ENCODE measurements at places on chromosomes 2 and 18.

- no peaks in the 10 kb centered on the region for H3K27me3 ChIP-seq
- no peak overlapping the region for H3K4me3 ChIP-seq
- DNase-seq, result no peak
- H3K27ac ChIP-seq, result no peak overlapping the region
Measured at GRCh38 chr2:190526105-190526750, 8.3 kb downstream of the NEMP2 start.

GRCh38 chr2:24672589-24672988 is 120.6 kb downstream of the PTRHD1 start:
- no peaks in the 10 kb centered on the region for H3K27me3 ChIP-seq
- no peak overlapping the region for H3K4me3 ChIP-seq
- H3K36me3 ChIP-seq, result no peaks in the 10 kb centered on the region

DNA sequence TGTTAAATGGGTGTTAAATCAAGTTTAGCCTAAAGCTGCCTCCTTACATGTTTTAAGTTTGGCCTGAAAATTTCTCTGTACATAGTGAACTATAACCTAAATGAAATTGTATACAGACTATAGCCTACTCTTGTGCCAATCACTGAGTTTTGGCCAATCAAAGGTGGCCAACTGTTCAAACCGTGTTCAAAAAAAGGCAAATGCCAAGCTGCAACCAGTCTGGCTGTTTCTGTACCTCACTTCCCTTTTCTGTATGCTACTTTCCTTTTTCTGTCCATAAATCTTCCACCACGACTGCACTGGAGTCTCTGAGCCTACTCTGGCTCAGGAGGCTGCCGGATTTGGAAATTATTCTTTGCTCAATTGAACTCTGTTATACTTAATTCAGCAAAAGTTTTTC is 121.0 kb downstream of the SPOPL start:
- H3K4me3 ChIP-seq, result no peak overlapping the region
- H3K36me3 ChIP-seq, result no peaks in the 10 kb centered on the region
- no peaks in the 10 kb centered on the region for H3K4me1 ChIP-seq
- no peaks in the 10 kb centered on the region for H3K27me3 ChIP-seq
- no peak for DNase-seq
- H3K27ac ChIP-seq, result no peak overlapping the region

- H3K27me3 ChIP-seq, result peaks cover 70% of the 10 kb centered on the region
- H3K4me3 ChIP-seq, result no peak overlapping the region
- H3K4me1 ChIP-seq, result peaks cover 2% of the 10 kb centered on the region
- no peak overlapping the region for H3K27ac ChIP-seq
Measured at GRCh38 chr18:78986018-78986481, 6.4 kb downstream of the SALL3 start.

DNA sequence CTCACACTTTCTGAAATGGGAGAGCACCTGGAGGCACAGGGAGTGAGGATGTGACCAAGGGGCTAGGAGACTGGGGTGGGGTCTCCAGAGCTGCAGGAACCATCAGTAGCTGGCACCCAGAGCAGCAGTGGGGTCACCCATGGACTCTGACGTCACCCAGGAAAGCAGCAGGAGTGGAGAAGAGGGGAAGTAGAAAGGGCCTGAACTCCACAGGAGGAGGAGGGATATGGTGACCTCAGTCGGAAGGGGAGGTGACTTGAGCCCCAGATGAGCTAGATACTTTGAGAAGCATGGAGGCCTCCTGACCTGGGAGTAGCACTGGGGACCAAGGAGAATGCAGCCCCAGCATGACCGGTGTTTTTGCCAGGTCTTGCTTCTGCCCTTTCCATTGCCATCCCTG is 8.8 kb downstream of the NMUR1 start:
- H3K27me3 ChIP-seq, result no peaks in the 10 kb centered on the region
- H3K4me1 ChIP-seq, result no peaks in the 10 kb centered on the region
- no peak overlapping the region for H3K4me3 ChIP-seq
- H3K36me3 ChIP-seq, result no peaks in the 10 kb centered on the region

DNA sequence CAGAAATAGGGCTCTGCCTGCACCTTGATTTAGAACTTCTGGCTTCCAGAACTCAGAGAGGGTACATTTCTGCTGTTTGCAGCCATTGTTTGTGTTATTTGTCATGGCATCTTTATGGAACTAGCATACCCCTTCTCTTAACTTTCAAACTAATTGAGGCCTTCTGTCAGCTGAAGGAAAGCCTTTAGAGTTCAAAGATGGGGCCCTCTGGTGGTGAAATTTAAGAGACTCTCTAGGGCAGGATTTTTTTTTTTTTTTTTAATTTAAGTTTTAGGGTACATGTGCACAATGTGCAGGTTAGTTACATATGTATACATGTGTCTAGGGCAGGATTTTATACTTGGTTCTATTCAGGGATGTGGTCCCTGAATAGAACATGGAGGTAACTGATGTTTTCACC is 260.6 kb upstream of the LINC00305 start:
- DNase-seq, result no peak
- no peak overlapping the region for H3K4me3 ChIP-seq
- H3K27me3 ChIP-seq, result no peaks in the 10 kb centered on the region
- no peaks in the 10 kb centered on the region for H3K4me1 ChIP-seq
- H3K27ac ChIP-seq, result no peak overlapping the region

- no peaks in the 10 kb centered on the region for H3K27me3 ChIP-seq
- no peaks in the 10 kb centered on the region for H3K36me3 ChIP-seq
- no peak for DNase-seq
- H3K27ac ChIP-seq, result no peak overlapping the region
- H3K4me3 ChIP-seq, result no peak overlapping the region
Measured at GRCh38 chr18:33660696-33661310, 82.8 kb downstream of the ASXL3 start.

GRCh38 chr18:25898965-25899364 is 191.4 kb downstream of the SS18 start:
- no peaks in the 10 kb centered on the region for H3K27me3 ChIP-seq
- no peaks in the 10 kb centered on the region for H3K36me3 ChIP-seq
- no peak overlapping the region for H3K27ac ChIP-seq
- no peaks in the 10 kb centered on the region for H3K4me1 ChIP-seq

Data from tibial artery (tissue), 4 donors.